ENCODE measurements at places on chromosomes 2 and 18. TPM values are rescaled to one million over a fixed set of nuclear protein-coding genes. Genes with fewer than 3 reads are reported as not detected.

- no peak for DNase-seq
Measured at GRCh38 chr18:61295153-61295552, 38.1 kb upstream of the CDH20 start.

DNA sequence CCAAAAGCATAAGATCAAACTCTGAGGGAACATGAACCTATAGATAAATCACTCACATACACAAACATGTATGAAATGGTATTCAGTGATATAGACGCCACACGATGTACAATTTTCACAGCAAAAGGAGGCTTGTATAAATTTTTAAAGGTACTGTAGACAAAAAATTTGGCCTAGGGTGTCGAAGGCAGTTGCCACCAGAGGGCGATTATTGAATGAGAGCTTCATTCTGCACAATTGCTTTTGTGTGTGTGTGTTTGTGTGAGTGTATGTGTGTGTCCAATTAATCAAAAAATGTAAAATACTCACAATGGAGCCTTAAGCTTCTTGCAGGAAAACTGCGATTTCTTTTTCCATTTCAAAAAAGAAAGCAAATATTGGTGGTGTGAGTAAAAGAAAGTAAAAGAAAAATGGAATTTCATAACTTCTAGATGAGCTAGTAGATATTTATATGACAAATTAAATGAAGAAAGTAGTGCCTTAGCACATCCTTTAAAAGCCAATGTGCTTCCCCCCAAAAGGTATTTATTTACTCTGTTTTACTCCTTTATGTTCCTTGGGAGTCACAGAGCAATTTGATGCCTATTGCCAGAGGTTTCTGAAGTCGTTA is 800.1 kb downstream of the SATB2 start:
- no peak for DNase-seq

Gene SKOR2
- total RNA-seq, result not detected

DNA sequence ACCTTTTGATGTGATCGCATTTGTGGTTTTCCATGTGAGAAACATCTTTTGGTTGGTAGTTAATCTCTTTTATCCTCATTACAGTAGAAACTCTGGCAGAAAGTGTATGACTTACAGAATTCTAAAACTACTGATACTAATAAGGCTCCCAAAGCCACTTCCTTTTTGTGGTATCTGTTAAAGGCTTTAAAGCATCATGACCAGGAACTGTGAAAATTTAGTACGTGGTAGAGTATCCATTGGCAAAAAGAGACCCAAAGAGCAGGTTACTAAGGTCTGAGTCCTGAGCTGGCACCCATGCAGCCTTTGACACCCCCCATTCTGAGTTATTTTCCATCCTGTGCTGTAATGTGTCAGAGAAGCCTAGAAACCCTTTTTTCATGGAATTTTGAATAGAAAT is 94.5 kb downstream of the DPP4 start:
- no peak for DNase-seq

- DNase-seq, result no peak
Measured at GRCh38 chr2:148342086-148342485, 302.5 kb upstream of the EPC2 start.

DNA sequence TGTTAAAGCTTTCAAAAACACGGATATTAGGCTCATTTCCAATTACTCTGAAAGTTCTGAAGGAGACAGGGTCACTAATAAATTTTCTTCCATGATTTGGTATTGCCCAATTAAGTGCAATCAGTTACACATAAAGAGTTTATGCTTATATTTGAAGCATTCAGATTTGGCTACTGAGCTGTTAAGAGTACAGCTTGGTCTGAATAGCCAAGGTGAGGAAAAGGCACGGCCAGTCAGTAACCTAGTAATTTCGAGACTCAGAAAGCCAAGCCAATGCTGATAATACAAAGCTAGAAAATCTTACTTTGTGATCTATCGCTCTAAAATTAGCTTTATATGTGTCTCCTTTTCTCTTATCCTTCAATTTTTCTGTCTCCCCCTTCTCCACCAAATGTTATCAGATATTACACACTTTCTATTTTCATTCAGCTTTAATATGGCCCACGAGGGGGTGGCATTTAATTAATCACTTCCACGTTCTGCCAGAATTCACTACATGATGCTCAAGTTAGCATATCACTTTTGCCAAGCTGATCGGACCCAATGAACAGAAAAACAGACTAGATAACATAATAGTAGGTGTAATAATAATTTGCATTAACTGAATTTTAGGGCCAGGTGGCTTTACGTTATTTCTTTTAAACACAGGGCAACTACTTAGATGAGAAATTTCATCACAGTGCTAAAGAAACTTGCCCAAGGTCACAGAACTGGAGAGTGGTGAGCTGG is 138.4 kb downstream of the TCF4 start:
- DNase-seq, result no peak

Gene CYBRD1
- 131 TPM for total RNA-seq

Gene GATA6
- total RNA-seq, result 0.35 TPM

Gene C2orf15
- not detected for total RNA-seq

GRCh38 chr2:121075006-121075551 is 209.9 kb downstream of the TFCP2L1 start:
- DNase-seq, result peak; percentile 98

Gene NOP58
- total RNA-seq, result 52.6 TPM

DNA sequence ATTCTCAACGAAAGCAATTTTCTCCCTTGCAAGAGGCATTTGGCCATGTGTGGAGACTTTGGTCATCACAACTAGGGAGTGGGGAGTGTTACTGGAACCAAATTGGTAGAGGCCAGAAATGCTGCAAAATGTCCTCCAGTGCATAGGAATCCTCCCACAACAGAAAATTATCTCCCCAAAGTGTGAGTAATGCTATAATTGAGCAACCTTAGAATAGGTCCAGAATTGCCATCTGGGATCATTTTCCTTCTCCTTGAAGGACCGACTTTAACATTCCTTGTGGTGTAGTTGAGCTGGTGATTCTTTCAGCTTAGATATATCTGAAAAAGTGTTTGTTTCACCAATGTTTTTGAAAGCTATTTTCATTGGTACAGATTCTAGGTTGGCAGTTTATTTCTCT is 111.2 kb upstream of the SMIM21 start:
- DNase-seq, result peak; percentile 79

DNA sequence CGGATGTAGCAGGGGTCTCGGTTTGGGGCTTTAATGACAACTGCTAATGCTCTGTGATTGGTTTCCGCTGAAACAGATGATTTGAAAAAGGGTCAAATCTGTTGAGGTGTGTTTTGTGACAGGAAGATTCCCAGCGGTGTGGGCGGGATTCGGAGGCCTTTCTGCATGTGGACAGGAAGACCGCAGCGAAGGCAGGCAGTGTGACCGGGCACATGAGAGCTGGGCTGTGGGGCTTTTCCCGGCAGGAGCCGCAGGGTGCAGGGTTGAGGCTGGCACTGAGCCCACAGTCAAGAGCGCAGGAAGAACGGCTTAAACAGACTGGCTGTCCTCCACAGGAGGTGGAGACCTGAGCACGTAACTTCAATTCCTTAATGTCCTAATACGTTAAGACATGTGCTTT is 180.0 kb upstream of the TPO start:
- no peak for DNase-seq

DNA sequence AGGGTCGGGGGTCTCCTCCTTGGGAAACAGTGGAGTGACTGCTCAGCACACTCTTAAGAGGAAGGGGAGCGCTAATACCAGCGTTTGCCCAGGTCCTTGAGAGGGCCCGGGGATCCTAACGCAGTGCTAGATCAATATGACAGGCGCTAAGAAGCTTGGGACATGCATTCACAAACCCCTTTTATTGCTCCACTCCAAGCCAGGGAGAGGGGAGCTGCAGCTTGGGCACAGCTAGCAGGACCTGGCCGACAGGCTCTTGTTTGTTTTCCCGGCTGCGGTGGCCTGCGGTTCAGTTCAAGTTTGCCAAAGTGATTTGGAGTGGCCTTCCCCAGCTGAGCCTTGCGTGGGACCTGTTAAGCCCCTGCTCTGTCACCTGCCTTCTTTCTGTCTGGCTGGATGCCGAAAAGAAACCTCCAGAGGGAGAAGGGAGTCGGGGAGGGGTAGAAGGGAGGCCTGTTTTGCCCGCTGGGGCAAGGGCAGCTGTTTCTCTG is 152.1 kb downstream of the GLI2 start:
- no peak for DNase-seq

GRCh38 chr2:26843041-26843440 is 4.9 kb upstream of the DPYSL5 start:
- DNase-seq, result no peak

Gene TAF1B
- total RNA-seq, result 23.9 TPM

DNA sequence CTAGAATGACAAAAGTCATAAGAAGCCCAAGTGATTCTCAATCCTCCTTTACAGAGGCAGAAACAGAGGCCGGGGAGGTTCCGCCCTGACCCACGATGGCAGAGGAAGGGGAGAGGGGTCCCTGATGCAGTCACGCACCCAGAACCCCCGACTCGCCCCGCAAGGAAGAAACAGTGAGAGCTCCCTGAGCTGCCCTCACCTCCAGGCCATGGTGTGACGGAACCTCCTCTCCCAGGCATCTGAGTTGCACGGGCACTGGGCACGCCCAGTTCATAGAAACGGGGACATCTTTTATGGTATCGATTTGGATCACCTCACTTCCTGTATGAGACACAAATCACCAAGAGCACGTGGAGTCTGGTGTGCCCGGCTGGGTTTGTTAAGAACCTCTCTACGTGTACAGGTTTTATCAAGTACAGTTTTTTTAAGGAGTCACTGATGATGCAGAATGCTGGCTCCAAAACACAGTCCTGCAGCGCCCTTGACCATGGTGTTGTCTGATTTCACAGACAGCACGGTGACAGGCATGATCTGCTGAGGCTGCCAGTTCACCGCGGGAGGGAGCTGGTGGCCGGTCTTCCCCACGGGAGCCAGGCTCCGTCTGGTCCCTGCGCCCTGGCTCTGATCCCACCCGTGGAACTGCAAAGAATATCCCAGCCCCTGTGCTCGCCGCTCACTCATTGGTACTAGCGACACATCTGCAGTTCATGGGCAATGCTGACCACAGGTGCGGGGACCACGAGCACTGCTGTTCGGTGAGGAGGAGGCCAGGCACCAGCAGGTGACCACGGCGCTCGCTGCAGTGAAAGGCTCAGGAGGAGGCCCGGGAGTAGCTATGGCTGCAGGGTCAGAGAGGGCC is 35.6 kb downstream of the PXDN start:
- no peak for DNase-seq

DNA sequence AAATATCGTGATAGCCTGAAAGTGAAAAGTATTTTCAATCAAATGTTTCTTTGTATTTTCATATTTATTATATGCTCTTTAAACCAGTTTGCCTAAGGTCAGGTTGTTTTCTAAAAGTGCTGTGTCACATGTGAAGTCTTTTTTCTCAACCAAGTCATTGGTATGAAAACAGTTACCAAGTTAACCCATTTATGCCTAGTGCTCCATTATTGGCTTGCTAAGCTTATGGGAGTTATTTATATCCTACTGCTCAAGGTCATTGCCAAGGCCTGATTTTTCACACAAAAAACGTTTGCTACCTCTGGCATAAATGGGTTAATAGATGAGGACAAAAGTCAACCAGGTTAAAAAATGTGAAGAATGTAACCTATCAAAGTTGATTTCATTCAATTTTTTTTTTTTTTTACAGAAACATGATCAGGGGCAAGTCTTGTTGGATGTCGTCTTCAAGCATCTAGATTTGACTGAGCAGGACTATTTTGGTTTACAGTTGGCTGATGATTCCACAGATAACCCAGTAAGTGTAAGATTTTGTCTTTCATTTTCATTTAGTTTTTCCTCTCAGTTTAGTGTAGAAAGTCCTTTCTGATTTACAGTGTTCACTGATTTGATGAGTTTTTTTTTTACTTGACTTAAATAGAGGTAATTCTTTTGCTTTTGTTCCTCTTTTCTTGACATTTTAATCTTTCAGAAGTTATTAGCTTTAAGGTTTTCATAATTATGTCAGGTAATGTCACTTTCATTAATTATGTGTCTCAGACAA is 102.6 kb downstream of the PTPN4 start:
- no peak for DNase-seq

DNA sequence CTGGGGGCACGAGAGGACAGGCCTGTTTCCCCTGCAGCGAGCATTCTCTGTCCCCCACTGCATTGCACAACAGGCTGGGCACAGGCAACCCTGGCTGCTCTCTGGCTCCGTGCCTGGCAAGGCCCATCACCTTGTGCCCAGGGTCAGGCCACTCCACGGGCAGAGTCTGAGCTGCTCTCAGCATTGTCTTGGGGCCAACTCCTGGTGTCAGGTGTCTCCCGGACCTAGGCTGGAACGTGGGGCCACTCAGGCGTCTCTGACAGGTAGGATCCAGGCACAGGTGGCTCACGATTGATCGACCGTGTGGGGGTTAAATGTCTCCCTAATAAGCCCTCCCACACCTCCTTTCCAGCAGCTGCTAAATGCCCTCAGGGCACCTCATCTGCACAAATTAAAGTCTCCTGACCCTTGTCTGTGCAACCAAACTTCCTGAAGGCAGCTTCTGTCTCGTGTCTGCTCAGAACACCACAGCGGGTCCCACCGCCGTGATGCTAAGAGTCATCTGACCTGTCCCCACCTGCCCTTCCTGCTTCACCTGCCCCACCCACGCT is 66.6 kb upstream of the GPC1 start:
- DNase-seq, result no peak

Gene SCYGR4
- not detected for total RNA-seq

Gene ITGA6
- total RNA-seq, result 143 TPM

Gene AFF3
- 7.6 TPM for total RNA-seq

DNA sequence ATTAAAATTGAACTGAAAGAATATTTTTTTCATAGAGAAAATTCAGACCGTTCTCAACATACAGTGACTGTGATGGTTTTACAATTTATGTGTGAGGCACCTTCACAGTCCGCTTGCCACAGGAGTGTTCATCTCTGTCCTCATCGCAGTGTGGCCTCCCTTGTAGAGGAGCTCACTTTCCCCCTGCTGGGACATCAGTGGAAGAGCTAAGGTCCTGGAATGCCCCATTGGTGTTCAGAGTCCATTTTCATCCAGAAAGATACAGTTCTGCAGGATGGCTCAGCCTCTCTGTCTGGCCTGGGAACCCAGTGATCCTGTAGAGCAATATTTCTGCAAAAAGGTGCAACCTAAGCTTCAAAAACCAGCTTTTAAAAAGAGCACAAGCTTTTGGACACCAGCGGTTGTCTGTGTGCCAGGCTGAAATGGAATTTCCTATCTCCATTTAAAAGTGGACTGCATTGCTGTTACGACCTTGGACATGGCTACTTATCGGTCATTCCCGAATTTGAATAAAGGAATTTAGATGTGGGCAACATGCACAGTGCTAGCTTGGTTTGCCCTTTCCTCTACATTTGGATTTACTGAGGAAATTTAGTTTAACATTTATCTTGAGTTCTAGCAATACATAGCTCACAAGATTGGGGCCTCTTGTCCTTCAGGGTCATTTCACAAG is 26.7 kb upstream of the FAM237A start:
- no peak for DNase-seq

Gene MYOM1
- 0.11 TPM for total RNA-seq

GRCh38 chr2:126446106-126446695 is 209.8 kb upstream of the GYPC start:
- no peak for DNase-seq

- DNase-seq, result peak; percentile 21
Measured at GRCh38 chr2:15674637-15675455, 83.2 kb downstream of the DDX1 start.

Gene ANKRD30BL
- total RNA-seq, result not detected

All from HFFc6 (cell line).